Testis (tissue), 5 donors: ENCODE measurements at places on chromosomes 12 and 14. TPM values are rescaled to one million over a fixed set of nuclear protein-coding genes. Genes with fewer than 3 reads are reported as not detected.

HELB gene
- 6.3 TPM for total RNA-seq

KRT6C gene
- 0.16 TPM for total RNA-seq

DNA sequence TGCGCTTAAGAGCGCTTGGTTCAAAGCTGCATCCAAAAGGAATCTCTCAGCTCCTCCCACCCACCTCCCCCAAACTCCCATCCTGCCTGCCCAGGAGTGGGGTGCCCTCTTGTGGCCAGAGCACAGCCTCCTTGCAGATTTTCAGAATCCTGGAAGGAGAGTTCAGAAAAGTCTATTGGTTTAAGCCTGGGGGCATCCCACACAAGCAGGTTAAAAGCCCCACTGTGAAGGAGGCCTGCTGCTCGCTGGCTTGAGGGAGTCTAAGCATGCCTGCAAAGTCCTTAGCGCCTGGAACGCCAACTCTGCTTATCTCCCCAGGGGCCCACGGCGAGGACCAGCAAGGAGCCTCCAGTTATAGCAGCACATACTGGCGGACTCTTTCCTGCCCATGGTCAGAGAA lies 297.1 kb downstream of the KSR2 start:
- H3K4me1 ChIP-seq: no peaks in the 10 kb centered on the region
- DNase-seq: peak; percentile 58
- no peaks in the 10 kb centered on the region for H3K27me3 ChIP-seq
- no peaks in the 10 kb centered on the region for H3K36me3 ChIP-seq
- H3K4me3 ChIP-seq: no peak overlapping the region

DNA sequence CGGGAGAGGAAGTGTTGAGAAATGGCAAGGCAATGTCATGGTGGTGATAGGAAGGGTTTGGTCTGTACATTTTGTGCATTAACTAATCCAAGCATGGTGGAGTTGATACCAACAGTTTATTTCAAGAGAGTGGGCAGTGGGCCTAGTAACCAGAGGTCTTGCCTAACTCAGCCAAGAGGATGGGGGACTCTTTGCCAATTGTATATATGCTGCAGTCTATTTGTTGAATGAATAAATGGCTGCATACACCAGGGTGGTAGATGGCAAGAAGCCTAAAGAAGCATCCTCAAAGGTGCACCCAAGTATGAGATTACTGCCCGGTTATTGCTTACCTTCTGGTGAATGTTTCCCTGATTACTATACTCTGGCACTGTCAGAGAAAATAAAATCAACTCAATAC lies 295.9 kb downstream of the ITPR2 start:
- no peaks in the 10 kb centered on the region for H3K4me1 ChIP-seq
- H3K36me3 ChIP-seq: no peaks in the 10 kb centered on the region
- no peak overlapping the region for H3K4me3 ChIP-seq
- no peak overlapping the region for H3K27ac ChIP-seq
- no peaks in the 10 kb centered on the region for H3K27me3 ChIP-seq

DNA sequence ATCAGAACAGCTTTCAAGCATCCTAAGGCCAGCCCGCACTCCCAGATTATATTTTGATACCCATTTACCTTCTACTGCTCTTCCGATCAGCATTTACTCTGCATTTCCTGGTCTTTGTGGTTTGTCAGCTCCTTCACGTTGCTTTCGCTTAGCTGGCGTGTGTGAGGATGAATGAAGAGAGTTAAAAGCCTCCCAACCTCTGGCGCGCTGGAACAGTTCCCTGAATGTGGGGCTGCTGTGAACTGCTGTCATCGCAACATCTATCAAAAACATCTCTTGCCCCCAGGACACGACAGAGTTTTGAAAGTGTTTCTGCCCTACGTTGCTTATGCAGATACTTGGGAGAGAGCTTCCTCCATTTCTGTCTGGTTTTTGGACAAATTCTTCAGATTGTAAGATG lies 129.2 kb downstream of the KCNA5 start:
- H3K36me3 ChIP-seq: no peaks in the 10 kb centered on the region
- H3K27ac ChIP-seq: no peak overlapping the region
- DNase-seq: no peak
- H3K4me3 ChIP-seq: no peak overlapping the region

AMN gene
- total RNA-seq: 4.6 TPM

GRCh38 chr14:71932229-71932981 lies at the start of gene RGS6:
TSS of gene RGS6 (plus strand) at chr14:71932429.
- peaks cover 4% of the 10 kb centered on the region for H3K4me1 ChIP-seq
- no peaks in the 10 kb centered on the region for H3K36me3 ChIP-seq
- no peak within 1 kb of the TSS for H3K27ac ChIP-seq
- peak; percentile 46 for DNase-seq
- H3K27me3 ChIP-seq: no peaks in the 10 kb centered on the region
- peak within 1 kb of the TSS; percentile 53 for H3K4me3 ChIP-seq

DNA sequence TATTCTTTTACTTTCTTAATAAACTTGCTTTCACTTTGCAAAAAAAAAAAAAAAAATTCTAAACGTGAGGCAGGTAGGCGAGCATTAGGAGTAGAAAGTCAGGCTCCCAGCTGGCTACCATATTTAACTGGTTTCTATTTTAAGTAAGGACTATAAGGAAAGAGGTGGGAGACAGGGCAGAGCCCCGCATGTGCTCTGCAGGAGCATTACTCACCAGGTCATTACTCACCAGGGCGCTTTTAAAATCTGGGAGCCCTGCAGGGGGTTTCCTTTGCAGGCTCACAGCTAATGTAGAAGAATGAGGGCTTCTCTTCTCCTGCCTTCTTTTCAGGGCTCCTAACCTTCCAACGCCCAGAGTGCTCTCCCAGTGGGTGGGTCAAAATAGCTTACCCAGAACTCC lies 14.0 kb upstream of the DPF3 start:
- H3K36me3 ChIP-seq: no peaks in the 10 kb centered on the region
- H3K27me3 ChIP-seq: no peaks in the 10 kb centered on the region
- peaks cover 5% of the 10 kb centered on the region for H3K4me1 ChIP-seq

DNA sequence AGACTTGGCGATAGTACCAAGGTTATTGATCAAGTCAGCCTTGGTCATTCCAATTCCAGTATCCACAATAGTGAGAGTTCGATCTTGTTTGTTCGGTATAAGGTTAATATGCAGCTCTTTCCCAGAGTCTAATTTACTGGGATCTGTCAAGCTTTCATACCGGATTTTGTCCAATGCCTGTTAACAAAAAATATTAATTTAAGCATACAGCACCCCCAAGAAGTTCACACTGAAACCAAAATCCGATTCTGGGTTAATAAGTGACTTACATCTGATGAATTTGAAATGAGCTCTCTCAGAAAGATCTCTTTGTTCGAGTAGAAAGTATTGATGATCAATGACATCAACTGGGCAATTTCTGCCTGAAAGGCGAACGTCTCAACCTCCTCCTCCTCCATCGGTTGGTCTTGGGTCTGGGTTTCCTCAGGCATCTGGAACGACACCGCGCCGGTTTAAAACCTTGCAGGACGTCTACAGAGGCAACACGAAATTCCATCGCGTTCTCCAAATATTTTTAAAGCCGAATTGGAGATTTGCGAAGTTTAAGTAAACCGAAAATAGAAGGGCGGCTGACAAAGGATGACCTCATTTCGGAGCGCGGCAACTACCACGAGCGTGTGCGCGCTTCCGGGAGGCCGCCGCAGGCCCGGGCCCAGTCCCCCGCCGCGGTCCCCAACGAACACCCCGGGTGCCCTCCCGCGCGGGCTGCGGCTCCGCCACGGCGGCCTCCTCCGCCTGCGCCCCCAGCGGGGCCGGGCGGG lies 716 bp downstream of the HSP90AA1 start:
- H3K36me3 ChIP-seq: peaks cover 7% of the 10 kb centered on the region
- H3K27ac ChIP-seq: peak overlapping the region; percentile 100
- H3K27me3 ChIP-seq: no peaks in the 10 kb centered on the region
- peak overlapping the region; percentile 99 for H3K4me3 ChIP-seq
- peak; percentile 53 for DNase-seq
